ENCODE measurements at places on chromosomes 12 and 14.

DNA sequence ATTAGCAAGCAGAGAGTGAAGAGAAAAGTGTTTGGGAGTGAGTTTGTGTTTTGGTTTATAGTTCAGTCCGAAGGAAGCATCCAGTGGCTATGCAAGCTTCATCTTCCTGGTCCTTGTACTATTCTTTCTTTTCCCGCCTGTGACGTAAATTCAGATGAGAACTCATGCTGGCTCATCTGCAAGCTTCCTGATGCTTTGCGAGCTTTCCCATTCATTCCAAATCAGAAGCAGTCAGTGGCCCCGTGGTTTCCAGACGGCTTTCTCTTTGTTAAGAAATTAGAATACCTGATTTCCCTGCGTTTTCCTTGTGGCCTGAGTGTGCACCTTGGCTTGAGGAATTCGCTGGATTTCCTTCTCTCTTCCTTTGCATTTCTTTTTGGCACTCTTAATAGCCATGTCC is 89.5 kb downstream of the TESC start:
- no peak for DNase-seq

GRCh38 chr12:48936379-48936979 is 11.2 kb upstream of the FKBP11 start:
- DNase-seq: no peak

DNA sequence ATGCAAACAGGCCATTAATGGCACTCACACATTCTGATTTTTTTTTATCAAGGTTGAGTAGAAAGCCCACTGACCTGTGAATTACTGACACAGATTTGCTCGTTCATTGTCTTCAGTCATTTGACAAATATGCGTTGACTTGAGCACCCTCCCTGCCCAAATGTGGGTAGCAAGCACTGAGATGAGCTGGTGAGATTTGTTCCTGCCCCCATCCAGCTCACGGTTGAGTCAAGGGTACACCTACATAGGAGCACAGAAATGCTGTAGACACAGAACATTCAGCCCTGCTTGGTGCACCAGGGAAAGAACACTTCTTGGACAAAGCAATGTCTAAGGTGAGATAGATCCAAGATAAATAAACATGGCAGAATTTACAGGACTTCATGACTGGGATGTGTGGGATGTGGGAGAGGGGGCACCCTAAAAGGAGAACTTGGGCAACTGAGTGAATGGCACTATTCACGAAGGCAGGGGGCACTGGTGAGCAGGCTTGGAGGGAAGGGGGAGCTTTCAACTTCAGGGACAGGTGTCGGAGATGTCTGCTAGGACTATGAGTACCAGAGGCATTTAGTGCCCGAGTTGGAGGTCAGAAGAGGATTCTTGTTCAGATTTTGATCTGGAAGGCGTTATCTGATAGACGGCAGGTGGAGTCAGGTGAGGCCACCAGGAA is 213.4 kb downstream of the VRK1 start:
- no peak for DNase-seq

DNA sequence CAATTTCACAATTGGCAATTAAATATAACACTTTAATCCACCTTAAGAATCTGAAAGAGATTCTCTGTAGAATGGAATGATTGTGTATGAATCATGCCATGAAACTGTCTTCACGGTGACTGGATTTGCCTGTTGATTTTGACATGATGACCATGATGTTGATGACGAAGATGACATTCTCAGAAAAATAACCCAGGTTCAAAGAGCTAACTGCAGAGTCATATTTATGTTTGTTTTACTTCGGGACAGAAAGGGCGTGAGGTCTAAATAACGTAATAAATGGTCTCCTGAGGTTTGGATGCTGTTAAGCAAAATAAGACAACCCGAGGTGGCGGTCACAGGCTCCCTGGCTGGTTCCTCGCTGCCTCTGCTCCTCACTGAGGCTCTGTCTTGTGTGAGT is 532.0 kb downstream of the TMEM121 start:
- DNase-seq: no peak

DNA sequence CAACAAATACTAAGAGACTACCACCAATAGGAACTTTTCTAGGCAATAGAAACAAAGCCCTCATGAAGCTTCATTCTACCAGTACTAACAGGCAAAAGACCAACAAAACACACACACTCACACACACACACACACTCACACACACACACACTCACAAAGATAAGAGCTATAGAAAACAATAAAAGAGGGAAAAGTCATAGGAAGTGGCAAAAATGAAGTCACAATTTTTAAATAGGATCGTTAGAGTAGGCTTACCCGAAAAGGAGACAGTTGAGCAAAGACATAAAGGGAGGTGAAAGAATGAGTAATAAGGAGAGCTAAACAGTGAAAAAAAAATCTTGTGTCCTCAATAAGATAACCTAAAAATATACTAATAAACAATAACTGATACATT is 66.5 kb downstream of the C2CD5 start:
- no peak for DNase-seq

DNA sequence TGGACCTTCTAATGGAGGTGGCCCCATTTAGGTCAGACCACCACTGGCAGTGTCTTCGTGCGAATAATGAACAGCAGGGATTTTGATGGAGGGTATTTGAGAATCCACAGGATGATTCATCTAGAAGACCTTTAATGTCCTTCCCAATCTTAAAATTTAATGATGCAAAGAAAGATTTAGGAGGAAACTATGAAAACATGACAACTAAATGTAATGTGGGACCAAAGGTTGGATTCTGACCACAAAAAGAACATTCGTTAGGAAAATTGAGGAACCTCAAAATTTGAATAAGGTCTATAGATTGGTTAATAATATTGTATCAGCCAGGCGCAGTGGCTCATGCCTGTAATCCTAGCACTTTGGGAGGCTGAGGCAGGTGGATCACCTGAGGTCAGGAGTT is 78.2 kb upstream of the TMPO start:
- no peak for DNase-seq

- DNase-seq: no peak
These were observed 83.5 kb downstream of the RIMBP2 start for GRCh38 chr12:130632642-130633041.

DNA sequence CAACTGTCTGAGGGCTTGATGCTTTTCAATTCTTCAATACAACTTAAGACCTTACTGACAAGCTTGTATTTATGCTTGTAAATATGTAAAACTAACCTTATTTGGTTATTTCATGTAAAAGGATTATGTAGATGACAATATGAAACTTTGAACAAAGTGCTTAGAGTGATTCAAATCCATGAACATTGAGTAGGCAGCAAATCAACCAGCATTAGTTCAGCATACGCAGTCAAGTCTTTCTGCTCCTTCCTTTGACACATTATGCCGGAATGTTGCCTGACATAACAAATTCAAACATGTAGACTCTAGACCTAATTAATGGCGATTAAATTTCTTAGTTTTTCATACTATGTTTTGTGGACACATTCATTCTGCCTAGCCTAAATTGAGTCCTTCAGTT is 105.2 kb downstream of the FGD4 start:
- DNase-seq: no peak

- no peak for DNase-seq
These were observed 18.0 kb upstream of the ERBB3 start for GRCh38 chr12:56061982-56062381.

DNA sequence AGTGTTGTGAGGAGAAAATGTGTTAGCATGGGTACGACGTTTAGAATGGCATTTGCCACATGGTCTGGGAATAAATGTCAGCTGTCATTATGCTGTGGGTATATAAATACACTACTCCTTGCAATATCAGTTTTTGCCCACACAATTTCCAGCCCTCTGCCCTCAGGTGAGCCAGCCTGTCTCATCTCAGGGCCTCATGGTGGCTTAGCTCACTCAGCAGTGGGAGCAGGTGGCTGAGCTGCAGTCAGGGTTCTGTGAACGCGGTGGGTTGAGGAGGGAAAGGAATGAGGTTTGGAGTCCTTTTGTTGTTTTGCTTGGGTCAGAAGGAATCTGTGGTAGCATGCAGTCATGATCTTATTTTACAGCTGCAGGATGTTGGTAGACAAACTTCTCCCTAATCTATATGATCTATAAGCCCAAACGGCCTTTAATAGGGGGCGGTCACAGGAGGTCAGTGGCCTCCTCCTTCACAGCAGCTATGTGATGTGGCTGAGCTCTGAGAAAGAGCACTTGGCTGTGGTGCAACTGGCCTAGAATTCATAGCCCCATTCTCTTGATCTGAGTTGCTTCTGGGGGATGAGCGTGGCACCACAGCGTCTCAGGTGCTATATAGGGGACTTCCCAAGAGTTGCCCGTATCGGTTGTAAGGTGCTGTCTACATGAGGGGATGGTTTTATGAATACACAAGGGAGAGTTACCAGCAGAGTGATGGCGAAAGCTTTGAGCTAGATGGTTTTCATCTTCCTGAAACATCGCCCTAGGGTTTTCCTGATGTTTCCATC is 27.8 kb upstream of the KCNA5 start:
- DNase-seq: no peak

- DNase-seq: no peak
These were observed 205.6 kb downstream of the KIF26A start for GRCh38 chr14:104343690-104344640.

GRCh38 chr14:65003394-65003793 is 16.7 kb downstream of the FNTB start:
- DNase-seq: no peak

- DNase-seq: no peak
These were observed 319.2 kb upstream of the PRICKLE1 start for GRCh38 chr12:42908712-42909111.

DNA sequence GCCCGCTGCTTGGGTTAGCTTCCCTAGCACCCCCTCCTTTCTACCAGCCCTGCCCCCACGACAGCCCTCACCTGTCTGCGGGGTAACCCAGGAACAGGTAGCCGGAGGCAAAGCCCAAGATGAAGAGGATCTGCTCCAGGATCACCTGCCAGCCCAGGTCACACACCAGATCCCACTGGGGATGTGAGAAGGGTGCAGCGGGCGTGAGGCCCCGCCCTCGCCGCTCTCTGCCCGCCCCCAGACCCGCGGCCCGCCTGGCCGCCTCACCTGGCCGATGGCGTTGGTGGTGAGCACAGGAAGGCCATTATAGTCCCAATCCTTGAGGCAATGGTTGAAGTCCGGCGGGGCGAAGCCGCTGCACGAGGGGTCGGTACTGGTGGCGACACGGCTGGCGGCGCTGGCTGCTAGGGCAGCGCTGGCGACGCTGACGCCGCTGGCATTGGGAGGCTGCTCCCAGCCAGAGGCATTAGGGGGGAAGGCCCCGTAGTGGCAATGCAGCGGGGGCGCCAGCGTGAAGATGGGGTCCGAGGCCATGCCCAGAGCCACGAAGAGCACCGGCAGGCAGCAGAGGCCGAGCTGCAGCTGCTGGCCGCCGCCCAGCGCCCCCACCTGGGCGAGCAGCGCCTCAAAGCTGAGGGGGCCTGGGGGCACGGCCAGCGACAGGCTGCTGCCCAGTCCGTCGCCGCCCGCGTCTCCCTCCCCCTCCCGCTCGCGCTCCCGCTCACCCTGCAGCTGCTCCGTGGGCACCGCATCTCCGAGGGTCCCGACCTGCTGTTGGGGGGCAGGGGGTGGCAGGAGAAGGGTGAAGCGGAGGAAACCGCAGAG is 794 bp downstream of the SLC22A17 start:
- DNase-seq: no peak

- DNase-seq: no peak
These were observed 65.2 kb upstream of the DIO3 start for GRCh38 chr14:101495827-101496775.

DNA sequence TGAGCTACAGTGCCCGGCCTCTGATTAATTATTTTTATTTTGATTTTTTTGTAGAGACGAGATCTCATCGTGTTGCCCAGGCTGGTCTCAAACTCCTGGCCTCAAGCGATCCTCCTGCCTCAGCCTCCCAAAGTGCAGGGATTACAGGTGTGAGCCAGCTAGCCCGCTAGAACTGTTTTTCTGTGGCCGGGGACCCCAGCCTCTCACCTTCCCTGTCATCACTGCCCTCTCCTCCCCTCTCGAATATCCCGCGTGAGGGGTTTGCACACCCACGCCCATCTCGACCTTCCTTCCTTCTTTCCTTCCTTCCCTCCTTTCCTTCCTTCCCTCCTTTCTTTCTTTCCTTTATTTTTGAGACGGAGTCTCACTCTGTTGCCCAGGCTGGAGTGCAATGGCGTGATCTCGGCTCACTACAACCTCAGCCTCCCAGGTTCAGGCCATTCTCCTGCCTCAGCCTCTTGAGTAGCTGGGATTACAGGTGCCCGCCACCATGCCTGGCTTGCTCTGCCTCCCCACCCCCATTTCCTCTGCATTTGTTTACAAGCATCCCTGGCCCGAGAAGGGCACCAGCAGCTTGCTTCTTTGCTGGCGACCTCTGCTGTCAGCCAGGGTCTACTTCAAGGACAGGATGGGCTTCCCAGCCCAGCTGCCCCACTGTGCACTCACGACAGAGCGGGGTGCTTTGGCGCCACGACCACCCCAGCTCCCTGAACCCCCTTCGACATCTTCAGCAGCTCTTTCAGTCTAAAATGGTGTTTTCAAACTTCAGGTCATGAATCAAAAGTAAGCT is 4.3 kb upstream of the TRAF3 start:
- no peak for DNase-seq

GRCh38 chr14:59816941-59817340 is 53.6 kb downstream of the RTN1 start:
- no peak for DNase-seq

GRCh38 chr14:52267501-52268278 is at the start of gene PTGDR:
Gene PTGDR, plus strand, starts transcription at chr14:52267698. Its CDS starts 117 bp downstream, at chr14:52267815.
- DNase-seq: no peak

- no peak for DNase-seq
These were observed 189.9 kb upstream of the CNTN1 start for GRCh38 chr12:40502322-40502721.

DNA sequence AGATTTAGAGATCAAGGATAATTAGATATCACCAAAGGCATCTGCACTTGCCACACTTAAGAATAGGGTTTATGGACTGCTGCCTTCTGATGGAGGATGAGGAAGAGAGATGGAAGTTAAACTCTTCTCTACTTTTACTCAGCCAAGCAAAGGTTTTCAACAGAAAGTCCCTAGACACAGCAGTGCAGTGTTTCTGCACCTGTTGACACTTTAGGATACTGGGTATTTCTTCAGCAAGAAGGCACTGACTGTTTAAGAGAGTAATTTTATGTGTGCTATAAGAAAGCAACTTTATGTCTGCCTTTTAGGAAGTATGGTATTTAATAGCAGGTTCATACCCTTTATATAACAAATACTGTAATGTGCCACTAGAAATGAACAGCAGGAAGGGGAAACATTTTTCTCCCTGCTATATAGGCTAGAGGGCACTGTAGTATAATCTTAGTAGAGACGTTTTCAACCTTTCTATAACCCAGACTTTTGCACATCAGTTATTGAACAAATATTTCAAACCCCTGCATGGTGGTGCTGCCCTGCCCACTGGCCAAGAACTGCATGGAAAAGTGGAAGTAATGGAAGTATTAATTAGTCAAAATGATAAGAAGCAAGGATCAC is 225.0 kb upstream of the GRIP1 start:
- DNase-seq: no peak

DNA sequence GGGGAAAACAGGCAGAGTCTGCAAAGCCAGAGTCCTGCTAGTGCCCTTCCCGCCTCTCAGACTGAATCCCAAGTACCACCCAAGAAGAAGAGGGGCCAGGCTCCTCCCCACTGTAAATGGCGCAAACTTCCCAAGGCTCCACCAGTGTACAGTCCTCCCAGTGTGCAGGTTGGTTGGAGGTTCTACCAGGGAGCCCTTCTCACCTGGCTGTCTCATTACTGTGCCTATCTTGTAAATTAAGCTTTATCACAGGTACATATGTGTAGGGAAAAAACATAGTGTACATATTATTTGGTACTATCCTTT is 189.7 kb downstream of the FSCB start:
- no peak for DNase-seq

- DNase-seq: no peak
These were observed 53.0 kb downstream of the TBC1D30 start for GRCh38 chr12:64877363-64878004.

Data from pulmonary artery endothelial cell (primary cell).